HL-60 (cell line): ENCODE measurements at places on chromosomes 2 and 18.
A peak's percentile ranks its signal among the peaks of the same experiment; 100 is the strongest.

DNA sequence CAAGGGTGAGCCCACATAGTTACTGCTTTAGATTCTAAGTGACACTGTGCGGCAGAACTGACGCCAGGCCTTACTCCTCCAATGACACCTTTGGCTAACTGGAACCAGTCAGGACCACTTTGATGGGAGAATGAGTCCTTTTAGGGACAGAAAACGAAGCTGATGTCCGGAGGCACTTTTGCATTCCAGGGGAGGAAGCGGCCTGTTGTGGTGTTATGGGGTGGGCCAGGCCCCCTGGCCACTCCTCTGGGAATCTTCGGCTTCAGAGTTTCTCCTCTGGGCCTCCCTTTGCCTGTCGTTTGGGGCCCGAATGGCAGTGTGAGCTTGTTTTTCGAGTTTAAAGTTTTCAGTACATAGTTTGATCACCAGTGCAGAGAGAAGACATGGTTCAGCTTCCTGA, 65.9 kb downstream of the MBP start:
- DNase-seq: no peak

DNA sequence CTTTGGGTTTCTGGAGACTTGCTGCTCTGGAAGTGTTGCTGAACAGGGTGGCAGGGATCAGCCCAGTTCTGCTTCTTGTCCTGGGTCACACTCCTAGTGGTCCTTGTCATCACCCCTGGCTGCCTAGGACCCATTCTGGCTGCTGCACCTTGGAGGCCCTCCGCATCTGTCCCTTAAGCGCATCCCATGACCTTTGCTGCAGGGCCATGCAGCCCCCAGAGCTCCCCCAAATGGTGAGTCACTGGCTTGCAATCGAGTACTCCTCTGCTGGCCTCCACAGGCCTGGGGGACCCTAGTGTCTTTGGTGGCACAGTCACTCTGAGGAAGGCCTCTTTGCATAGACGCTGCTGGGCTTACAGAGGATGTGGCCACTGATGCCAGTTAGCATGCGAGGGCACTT, 188.5 kb downstream of the ASB1 start:
- no peak for DNase-seq

DNA sequence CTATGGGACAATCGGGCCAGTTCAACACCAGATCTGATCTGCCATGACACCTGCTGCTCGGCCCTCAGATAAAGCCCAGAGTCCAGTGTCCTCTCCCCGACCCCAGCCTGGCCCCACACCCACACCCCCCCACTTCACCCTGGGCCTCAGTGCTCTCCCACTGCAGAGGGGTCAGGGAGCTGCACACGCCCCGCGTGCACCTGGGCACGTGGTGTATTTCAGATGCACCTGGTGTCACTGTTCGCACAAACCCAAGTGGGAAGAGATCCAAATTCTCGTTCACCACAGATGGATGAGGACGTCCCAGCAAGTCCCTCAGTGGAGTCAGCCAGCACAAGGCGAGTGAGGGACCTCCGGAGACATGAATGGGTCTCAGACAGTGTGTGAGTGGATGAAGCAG, 161.3 kb downstream of the RTP5 start:
- no peak for DNase-seq

- DNase-seq: no peak
These were observed 34.3 kb downstream of the MSH2 start for GRCh38 chr2:47437287-47437686.

GRCh38 chr2:51960281-51960680, 928.3 kb upstream of the NRXN1 start:
- no peak for DNase-seq

- DNase-seq: peak; percentile 14
These were observed 621 bp downstream of the TXNL1 start for GRCh38 chr18:56637711-56638231.

- no peak for DNase-seq
These were observed 96.2 kb upstream of the BCL2L11 start for GRCh38 chr2:111024496-111024895.

DNA sequence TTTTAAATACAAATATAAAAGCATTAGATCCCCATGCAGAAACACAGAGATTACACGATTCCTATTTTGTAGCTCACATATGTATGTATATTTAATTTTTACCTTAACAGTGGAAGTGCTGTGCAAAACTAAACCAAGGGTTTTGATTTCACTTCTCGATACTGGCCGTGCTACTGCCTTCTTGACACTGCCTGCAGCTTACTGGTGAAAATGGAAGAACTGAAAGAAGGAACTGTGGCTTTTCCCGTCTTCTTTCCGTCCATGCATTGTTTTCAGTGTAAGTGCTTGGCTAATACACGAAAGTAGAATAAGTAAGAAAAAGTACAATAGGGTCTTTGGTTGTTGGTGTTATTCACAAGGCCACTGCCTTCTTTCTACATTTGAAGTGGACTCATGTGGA, 129.5 kb downstream of the NDUFA10 start:
- no peak for DNase-seq

DNA sequence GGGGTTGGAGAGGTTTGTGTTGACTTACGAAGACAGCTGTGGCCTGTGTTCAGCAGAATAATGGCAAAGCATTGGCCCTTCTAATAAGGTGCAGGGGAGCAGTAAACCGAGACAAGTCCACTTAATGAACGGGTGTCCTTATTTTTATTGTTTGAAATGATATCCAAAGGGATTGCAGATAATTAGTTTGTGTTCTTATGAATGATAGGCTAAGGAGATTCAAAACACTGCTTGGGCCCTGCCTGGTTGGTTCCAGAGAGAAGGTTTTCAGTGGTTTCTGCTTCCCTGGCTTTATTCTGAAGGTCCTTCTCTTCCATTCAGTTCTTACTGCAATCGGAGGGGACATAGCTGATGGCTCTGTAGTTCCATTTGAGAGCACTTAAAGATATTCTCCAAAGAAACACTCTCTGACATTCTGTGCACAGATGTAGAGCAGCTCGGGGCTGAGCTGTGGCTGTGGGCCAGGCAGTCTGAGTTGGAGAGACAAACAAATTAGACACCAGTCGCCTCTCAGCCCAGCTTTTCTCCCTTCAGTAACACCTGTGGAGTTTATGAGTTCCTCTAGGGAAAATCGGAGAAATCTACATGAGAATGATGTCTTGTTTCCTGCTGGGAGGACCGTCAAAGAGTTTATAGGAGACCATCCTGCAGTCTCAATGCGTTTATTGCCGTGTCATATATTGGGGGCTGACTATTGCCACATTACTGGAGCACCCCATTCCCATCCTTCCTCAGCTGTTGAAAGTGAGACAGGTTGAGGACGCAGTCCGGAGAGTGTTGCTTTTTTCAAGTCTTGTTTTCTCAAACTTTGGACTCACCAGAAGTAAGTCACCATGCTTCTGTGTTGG, 6.5 kb downstream of the GREB1 start:
- no peak for DNase-seq

- DNase-seq: no peak
These were observed 354.1 kb downstream of the EIPR1 start for GRCh38 chr2:3023531-3023930.

GRCh38 chr2:133675-134593, 87.6 kb upstream of the FAM110C start:
- DNase-seq: no peak

- no peak for DNase-seq
These were observed 931.4 kb upstream of the ACVR2A start for GRCh38 chr2:146913476-146913875.

DNA sequence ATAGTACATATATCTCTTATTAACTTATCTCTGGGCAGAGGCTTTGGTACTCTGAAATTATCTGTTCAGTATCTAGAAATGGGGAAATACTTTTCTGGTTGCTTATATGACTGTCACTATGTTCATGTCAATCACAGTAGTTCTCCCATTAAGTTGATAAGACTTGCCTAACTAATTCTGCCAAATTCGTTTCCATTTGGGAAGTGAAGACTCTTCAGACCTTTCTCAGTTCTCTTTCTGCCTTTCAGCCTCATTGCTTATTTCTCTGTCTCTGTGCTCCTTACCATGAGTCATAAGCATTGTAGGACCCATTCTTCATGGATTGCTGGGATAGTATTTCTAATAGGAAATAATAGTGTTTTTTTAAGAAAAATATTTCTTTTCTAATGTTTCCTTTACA, 113.5 kb downstream of the PHLPP1 start:
- DNase-seq: no peak

DNA sequence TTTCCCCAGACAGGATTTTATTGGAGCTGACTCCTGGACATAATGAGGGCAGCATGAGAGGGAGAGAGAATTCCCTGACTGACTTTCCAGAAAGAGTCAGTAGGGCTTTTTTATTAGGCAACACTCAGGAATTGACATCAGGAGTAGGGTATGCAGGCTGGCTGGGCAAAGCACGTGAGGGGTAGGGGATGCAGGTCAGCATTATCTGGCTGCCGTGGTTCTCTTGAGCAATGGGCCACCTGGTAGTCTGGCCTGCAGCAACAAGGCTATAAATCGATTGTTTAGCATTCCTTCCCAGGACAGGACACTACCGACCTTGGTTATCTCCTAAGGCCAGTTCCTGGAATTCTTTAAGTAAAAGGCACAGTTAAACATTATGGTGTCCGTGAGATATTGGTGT, 160.8 kb upstream of the AGAP1 start:
- no peak for DNase-seq

DNA sequence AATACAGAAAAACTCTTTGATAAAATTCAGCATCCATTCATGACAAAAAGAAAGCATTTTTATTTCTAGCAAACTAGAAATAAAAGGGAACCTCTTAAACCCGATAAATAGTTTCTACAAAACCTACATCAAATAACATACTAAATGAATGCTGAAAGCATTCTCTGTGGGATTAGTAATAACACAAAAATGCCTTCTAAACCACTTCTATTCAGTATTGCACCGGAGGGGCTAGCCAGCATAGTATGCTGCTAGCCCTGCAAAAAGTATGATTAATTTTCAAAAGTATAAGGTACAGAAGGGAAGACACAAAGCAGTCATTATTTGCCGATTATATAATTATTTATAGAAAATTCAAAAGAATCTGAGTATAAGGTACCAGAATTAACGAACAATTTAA, 145.2 kb downstream of the DTNB start:
- no peak for DNase-seq

GRCh38 chr2:32068-32467, 14.2 kb downstream of the FAM110C start:
- no peak for DNase-seq

- no peak for DNase-seq
These were observed 135.1 kb downstream of the ACTR3 start for GRCh38 chr2:114025030-114025429.

DNA sequence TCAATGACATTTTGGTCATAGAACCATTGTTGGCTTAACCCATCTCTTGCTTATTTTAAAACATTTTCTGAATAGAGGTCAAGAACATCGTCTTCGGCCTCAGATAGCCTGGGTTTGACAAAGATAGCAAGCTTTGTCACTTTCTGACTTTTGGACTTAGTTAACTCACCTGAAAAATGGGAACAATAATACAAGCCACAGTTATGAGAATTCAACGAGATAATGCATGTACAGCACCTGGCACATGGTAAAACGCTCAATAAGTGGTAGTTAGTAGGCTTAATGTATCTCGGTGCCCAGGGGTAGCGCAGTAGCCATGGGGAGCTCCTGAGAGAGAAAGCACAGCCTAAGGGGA, 446 bp upstream of the COPS7B start:
- no peak for DNase-seq

- peak; percentile 24 for DNase-seq
These were observed 62.6 kb upstream of the ZNF397 start for GRCh38 chr18:35178260-35178659.

- no peak for DNase-seq
These were observed 1.7 kb upstream of the HS6ST1 start for GRCh38 chr2:128320192-128320905.

DNA sequence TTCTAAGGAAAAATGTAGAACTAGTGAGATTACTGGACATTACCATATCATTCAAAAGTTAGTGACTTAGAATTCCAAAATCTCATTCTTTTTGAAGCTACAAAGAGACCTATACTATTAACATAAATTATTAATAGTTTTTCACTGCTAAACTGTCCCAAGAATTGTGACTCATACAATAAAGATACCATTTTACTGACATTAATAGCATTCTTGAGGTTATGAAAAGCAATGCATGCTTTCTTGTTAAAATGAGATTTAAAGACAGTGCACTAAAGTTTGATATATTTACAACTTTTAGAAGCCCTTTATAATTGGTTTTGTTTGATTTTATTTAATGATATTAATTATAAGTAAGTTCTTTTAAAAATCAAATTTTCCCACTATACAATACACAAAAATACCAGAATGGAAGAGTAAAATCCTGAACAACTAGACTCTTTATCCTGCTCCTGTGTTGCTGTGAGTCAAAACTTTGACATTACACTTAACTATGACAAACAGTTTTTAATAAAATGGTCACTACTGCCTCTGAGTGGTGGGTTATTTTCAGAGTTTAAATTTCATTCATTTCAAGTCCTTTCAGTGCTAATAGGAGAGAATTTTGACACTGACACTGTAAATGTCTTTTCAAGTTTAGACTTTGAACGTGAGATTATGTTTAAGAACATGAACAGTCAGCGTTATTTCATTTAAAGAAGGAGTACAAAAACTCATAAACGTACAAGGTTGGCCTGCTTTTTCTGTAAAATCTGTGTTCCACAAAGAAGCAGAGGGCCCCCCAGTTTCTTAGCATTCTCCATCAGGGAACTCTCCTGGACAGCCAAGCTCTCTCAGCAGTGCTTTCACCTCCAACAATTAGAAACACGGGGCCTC, 54.5 kb downstream of the FAM124B start:
- DNase-seq: no peak

GRCh38 chr2:157420771-157421323, 23.0 kb downstream of the CYTIP start:
- peak; percentile 66 for DNase-seq

- no peak for DNase-seq
These were observed 735 bp downstream of the NRP2 start for GRCh38 chr2:205682971-205683501.

DNA sequence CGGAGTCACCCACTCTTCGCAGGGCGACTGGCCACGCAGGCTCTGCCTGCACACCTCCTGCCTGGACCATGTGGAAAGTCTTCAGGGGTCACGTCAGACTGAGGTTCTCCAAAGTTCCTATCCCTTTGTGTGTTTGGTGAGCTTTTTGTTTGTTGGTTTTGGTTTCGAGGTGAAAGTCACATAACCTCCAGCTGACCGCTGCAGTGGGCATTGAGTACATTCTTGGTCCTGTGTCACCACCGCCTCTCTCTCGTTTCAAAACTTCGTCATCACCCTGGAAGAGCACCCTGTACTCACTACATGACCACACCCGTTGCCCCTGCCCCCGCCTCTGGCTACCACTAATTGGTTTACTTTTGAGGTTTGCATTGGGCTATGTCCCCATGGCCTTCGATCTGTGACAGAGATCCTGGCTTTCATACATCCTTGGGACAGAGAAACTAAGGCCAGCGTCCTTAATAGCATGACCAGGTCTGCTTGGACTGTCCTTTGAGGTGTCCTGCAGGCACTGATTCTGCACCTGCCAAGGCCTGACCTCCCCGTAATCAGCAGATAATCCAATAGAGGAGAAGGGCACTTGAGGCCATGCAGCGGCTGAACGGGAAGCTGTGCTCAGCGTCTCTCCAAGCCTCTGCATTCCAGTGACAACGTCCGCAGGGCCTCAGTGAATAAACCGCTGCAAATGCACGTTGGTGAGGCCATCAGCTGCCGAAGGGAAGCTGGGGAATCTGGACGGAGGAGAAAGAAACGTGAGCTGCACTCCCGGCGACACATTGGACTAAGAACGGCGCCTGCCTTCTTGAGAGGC, 46.8 kb downstream of the SH3BP4 start:
- DNase-seq: no peak

GRCh38 chr2:26566081-26566375, 75.1 kb downstream of the CIB4 start:
- DNase-seq: no peak
